ENCODE measurements at places on chromosomes 6 and 20.

GRCh38 chr6:154537511-154538325 is 27.2 kb upstream of the CNKSR3 start:
- no peak for DNase-seq

- DNase-seq: no peak
Observed at GRCh38 chr20:6519556-6519955, 247.9 kb upstream of the BMP2 start.

DNA sequence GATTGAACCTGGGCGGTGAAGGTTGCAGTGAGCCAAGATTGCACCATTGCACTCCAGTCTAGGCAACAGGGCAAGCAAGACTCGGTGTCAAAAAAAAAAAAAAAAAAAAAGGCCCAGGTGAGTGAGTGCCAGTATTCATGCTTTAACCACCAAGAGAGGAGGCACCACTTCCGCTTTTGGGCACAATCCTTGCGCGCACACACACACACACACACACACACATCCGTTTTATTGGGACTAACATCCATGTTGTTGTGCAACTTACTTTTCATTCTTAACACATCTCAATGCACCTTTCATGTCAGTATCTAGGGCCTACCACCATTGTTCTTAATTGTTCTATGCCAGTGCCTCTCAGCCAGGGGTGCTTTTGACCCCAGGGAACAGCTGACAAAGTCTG is 263.0 kb downstream of the CDC5L start:
- DNase-seq: no peak

GRCh38 chr6:157521362-157522335 is 140.7 kb downstream of the ZDHHC14 start:
- no peak for DNase-seq

GRCh38 chr6:63615590-63615989 is 20.0 kb upstream of the PHF3 start:
- DNase-seq: no peak

- no peak for DNase-seq
Observed at GRCh38 chr6:10235344-10235743, 179.5 kb downstream of the TFAP2A start.

DNA sequence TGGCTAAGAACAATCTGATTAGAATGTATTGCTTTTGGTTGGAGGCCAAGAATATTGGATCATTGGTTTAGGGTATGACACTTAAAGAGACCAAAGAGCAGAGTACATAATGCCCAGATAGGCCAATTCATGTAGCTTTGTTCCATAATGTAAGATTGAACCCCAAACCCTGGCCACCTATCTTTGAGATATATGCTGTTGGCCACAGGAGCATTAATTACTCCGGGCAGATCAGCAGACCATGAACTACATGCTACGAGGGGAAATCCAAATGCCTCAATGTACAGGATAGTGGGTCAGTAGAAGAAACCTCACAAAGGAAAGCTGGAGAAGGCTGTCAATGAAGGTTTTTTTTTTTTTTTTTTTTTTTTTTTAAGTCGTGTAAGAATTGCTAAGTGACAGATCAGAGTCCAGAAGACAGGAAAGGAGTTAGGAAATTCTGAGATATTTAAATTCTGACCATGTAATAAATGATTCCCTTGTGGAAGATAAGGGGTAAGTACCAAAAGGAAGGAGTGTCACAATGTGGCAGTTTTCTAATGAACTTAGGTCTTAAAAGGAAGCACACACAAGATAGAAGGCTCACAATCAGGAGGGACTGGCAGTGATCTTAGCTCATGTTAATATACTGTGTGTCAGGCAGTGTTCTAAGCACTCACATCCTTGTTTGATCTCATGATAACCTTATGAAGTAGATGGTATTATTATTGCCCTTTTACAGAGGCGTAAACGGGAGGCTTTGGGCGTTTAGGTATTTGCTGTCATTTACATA is 61.4 kb downstream of the CARMIL1 start:
- DNase-seq: no peak

DNA sequence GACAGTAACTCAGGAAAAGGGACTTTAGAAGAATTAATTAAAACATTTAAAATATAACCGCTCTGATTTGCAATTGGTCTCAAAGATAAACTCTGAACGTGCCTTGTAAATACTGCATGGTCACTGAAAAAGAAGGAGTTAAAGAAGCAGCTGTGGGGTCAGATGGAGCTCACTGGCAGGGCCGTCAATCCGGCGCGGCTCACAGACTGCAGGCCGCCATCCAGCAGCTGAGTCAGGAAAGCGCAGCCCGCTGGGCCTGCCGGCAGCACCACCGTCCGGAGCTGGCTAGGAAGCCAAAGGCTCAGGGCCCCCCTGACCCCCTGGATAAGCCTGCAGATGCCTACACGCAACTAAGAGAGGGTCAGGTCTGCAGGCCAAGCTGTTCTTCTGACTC is 54.2 kb upstream of the FRMD1 start:
- DNase-seq: no peak

- no peak for DNase-seq
Observed at GRCh38 chr6:130622142-130622541, 205.1 kb upstream of the SMLR1 start.

DNA sequence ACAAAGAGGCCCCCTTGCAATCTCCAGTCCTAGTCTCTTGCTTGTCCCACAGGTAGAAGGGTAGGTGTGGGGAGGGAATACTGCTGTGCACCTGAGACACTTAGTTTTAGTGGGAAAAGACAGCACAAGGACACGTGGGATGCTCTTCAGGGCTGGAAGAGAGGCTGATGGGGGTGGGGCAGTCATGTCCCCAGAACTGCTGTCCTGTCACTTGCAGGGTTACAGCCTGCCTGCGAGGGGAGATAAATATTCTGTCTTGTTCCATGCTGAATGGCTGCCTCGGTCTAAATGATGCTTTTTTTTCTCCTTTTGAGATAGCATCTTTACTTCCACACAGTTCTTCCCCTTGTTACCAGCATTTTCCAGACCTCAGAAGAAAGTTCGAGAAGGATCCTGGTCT is 106.2 kb downstream of the SLC24A3 start:
- DNase-seq: no peak
